ENCODE measurements at places on chromosomes 3 and 15.

- no peak for DNase-seq
These were observed 20.1 kb downstream of the GXYLT2 start for GRCh38 chr3:72907731-72908620.

DNA sequence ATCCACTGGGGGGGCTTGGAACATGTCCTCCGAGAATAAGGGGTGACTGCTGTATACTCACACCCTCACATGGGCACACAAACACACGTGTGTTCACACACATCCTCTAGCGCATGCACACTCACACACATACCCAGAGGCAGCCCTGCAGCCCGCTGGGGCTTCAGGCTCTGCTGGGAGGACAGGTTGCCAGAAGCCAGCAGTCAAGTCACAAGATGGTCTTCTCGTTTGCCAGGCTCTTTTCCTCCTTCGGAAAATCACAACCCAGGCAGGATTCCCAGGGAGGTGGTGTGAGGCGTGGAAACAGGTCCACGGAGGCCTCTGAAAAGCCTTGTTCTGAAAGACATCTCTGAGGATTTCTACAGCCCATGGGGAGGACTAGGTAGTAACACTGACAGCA is 26.8 kb downstream of the MEGF11 start:
- no peak for DNase-seq

GRCh38 chr3:36991147-36991546 is 1.8 kb downstream of the EPM2AIP1 start:
- DNase-seq: peak; percentile 42

DNA sequence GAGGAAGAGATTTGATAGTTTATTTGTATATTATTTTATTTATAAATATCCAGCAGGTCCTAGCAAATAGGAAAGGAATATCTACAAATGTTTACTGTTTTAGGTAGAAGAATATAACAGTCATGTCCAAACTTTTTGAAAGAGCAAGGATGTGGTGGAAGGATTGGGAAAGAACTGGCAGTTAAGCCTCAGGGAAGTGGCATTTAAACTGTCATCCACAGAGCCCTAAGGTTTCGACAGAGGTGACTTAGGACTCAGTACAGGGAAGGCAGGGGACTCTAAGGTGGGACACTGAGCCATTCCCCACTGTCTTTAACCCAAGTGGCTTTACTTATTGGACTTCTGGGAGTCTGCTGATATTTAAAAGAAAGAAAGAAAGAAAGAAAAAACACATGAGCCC is 11.8 kb upstream of the TMEM87A start:
- no peak for DNase-seq

- DNase-seq: no peak
These were observed 143.1 kb upstream of the KCNMB2 start for GRCh38 chr3:178393146-178393545.
